Effector memory CD8-positive, alpha-beta T cell (primary cell): ENCODE measurements at places on chromosomes 1 and 21.
A peak's percentile ranks its signal among the peaks of the same experiment; 100 is the strongest.

GRCh38 chr1:39525366-39526165 is 34.1 kb downstream of the BMP8A start:
- peak; percentile 74 for DNase-seq

DNA sequence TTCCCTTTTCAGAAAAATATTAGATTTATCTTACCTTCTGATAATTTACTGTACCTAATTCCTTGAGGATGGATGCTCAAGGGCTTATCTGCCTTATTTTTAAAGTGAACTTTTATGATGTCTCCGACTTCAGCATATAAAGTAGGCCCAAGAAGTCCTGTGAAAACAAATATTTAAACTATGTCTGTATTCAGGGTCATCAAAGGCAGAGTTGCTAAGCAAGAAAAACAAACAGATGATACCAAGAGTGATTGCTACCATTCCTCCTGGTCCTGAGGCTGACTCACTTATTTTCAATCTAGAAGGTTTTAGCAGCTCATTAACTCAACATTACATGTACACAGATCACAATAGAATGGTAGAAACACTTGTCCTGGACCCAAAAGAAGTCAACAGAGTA is 14.1 kb downstream of the F5 start:
- DNase-seq = no peak

DNA sequence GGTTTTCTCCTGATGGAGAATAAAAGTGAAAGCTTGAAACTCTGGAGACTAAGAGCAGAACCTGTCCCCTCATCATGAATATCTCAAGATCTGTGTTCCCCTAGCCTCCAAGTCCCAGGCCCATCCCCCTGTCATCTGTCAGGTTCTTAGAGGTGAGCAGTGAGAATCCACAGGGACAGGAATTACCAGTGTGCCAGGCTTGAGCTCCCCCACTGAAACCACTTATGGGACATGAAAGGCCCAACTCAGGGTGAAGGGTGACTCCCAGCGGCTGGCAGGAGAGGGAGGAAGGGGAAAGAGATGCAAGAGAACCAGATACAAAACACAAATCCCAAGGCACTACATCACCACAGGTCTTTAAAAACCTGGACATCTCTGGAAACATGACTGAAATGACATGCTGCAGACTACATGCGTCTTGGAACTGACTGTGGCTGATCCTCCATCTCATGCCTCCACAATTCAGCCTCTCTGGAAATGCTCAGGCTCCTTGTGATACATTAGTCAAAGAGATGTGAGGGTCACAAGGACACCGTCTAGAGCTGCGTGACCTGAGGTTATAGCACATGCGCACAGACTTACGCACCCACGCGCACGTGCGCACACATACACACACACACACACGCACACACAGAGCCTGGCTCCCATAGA is 6.8 kb upstream of the LY9 start:
- no peak for DNase-seq

DNA sequence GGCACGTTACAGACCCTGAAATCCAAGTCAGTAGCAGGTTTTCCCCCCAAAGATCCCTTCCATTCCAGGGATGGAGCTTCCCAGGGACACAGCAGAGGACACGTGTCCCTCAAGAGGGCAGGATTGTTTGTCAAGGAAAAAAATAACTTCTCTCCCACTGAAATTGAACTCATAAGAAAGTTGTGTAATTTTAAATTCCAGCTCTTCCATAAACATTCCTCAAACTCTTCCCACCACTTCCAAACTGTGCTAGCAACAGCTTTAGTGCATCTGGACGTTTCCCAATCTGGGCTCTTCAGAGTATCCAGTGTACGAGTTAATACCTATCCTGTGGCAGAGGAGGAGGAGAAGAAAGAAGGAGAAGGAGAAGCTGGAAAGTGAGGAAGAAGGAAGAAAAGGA is 79.6 kb downstream of the PSMG1 start:
- no peak for DNase-seq

DNA sequence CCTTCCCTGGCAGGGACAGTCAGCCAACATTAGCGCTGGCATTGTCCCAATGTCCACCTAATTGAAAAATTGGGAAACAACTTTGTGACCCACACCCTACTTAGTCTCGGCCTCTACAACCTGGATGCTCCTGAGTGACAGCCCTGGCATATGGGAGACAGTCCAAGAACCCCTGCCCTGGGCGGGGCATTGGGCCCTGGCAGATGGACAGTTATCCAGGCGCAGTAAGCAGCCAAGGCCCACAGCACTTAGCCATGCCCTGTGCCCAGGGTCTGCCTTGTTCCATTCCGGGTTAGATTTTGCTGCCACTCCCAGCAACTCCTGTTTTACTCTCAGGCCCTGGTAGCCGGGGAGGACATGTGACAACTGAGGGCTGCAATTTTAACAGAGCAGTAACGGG is 50.3 kb downstream of the NFASC start:
- no peak for DNase-seq

DNA sequence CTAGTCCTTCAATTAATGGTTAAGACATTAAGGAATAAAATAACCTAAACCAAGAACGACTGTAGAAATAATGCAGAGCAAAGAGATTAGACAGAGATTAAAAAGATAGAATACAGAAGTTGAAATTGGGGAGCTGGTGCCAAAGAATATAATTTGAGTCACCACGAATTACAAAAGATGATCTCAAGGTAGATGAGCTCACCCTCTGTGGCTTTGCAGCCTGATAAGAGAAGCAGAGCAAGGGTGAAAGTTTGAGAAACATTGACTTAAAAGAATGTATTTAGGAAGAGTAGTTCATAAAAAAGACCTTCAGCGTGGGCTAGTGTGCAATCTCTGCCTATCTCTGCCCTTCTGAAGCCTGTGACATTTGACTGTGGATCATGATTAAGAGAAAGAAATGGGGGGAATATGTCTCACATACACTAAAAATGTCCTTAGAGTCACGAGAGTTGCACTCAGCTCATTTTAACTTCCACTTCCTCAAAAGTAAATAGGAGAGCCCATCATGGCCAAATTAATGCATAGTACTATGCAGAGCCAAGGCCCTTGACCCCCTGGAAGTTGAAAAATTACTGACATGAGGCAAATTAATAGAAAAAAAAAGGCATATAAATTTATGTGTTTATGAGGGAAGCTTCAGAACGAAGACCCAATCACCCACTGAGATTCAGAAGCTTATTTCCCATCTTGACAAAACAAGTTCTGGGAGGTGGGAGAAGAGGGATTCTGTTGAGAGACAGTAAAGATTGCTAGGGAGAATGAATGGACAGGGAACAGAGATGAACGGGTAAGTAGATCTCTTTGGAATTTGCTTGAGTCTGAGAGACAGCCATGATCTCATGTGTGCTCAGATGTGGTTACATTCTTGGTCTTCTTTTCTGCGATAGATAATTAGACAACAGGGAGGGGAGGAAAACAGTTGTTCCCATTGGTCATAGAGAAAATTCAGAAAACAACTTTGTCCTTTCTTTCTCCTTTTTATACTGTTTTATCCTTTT is 395.4 kb upstream of the LRRC7 start:
- DNase-seq = no peak

- no peak for DNase-seq
These were observed 102.3 kb upstream of the LMO4 start for GRCh38 chr1:87226341-87226760.
